Activated CD8-positive, alpha-beta memory T cell treated with anti-CD3 and anti-CD28 coated beads for 1 hour (primary cell): ENCODE measurements at places on chromosomes 2 and 18.

DNA sequence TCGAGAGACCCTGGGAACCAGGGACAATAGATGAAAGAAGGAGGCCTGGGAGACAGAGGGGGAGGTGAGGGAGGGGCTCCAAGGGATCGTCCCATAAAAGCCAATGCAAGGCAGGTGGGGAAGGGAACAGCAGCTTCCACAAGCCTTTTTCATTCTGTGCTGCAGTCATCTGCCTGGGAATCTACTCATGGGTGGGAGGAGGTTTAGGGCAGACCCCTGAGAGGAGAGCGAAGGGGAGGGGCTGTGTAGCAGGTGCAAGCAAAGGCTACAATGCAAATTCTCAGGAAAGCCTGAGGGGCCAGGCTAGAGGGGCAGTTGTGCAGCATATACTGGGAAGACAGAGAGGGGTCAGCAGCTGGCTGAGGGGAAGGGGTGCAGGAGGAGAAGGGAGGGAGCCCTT is 135.4 kb downstream of the SETBP1 start:
- no peak for DNase-seq

DNA sequence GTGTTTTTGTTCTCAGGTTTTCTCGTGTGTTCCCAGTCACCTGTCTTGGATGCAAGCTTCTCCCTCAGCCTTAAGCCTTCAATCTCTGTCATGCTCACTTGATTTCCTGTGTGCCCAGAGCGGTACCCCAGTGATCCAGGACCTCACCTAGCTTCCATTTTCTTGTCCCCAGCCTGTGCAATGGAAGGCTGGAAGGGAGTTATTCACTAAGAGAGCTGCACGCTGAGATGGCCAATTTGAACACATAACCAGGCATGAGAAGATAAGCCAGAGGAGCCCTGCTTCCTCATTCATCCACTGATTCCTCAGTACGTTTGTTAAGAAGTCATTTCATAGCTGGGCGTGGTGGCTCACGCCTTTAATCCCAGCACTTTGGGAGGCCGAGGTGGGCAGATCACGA is 130.8 kb upstream of the SERPINE2 start:
- no peak for DNase-seq

DNA sequence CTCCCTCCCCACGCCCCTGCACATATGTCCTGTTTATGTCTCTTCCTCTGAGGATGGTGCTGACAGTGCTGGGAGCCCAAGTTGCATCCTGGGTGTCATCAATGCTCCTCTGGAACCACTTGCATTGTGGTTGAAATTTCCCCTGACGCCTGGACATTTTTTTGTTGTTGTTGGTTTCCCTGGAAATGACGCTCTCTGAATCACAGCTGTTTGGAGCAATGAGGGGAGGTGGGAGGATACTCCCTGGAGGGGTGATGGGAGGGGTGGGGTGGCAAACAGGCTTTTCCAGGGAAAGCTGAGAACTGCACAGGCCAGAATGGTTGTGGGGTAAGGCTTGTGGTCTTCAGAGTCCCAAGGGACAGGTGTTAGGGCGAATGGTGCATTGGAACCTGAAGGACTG is 29.6 kb downstream of the CELF4 start:
- no peak for DNase-seq

GRCh38 chr2:127649100-127649611 is 3.2 kb downstream of the GPR17 start:
- no peak for DNase-seq

DNA sequence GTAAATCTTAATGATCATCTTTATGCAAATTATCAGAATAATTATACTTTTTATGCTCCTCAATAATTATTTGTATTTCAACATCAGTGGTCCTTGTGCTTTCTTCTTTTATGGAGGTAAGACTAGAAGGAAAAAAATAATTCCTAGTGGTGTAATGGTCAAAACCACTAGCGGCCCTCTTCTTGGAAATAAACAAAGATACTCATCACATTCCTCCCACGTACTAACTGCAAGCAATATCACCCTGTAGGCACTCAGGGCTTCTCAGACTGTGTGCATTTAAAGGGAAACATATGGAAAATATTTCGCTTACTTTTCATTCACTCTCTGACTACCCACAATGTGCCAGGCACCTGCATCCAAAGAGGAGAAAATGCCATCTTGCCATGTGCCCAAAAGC is 263.7 kb downstream of the DOK6 start:
- no peak for DNase-seq

GRCh38 chr2:197182668-197183067 is 127.9 kb downstream of the ANKRD44 start:
- DNase-seq = no peak

GRCh38 chr2:236444187-236444586 is 125.4 kb upstream of the ACKR3 start:
- DNase-seq = no peak

DNA sequence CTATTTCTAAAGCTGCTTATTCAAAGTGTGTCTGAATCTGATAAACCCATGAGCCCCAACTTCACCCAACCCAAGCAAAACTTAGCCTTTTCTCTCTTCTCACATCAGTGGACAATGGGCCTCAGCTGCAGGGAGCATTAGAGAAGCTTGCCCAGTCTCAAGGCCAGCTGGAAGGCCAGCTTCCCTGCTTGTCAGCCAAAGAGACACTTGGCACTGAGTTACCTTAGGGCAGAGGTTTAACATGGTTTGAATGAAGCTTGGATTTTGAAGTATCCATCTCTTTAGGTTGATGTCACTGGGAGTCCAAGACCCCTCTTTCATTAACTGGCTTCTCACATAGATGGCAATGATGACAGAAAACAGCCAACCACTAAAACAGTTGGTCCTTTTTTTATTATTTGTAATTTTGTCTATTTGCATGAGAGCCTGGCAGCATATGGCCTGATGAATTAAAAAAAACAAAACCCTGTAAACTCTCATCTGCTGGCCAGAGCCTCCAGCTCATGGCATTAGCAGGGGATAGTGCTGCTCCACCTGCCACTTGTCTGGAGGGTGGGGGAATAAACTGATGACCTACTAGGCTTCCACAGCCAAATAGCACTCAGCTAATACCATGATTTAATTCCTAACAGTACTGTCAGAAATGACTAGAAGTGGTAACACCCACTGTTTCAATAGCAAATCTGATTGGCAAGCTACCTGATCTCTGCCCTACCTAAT is 137.0 kb downstream of the UBE2E3 start:
- no peak for DNase-seq

- DNase-seq = no peak
Measured at GRCh38 chr2:239227661-239228371, 173.0 kb downstream of the HDAC4 start.

- no peak for DNase-seq
Measured at GRCh38 chr2:16755442-16755841, 89.8 kb upstream of the CYRIA start.

- DNase-seq = no peak
Measured at GRCh38 chr18:63820694-63821093, 45.5 kb downstream of the SERPINB7 start.

DNA sequence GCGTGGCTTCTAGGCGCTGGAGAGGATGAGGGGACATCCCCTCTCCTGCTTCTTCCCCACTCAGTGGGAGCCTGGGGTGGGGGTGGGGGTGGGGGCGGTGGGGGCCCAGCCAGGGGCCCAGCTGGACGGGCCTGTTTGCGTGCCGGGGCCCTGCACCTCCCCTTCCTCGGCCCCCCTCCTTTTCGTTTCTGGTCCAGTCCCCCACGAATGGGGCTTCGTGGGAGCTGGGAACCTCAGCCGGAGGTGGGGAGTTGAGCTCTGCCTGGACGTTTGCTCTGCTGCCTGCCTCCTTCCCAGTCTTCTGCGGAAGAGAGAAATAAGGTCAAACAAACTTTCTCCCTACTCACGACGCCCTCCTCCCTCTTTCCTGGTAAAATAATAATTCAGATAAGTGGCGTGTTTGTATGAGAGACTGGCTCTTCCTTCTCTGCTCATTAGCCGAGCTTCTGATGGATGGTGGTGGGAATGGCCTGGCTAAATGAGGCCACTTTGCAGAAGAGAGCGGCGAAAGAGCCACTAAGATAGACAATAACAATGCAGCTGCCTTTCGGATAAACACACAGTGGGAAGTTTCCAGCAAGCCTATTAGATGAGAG is 782 bp downstream of the MTA3 start:
- DNase-seq = no peak

DNA sequence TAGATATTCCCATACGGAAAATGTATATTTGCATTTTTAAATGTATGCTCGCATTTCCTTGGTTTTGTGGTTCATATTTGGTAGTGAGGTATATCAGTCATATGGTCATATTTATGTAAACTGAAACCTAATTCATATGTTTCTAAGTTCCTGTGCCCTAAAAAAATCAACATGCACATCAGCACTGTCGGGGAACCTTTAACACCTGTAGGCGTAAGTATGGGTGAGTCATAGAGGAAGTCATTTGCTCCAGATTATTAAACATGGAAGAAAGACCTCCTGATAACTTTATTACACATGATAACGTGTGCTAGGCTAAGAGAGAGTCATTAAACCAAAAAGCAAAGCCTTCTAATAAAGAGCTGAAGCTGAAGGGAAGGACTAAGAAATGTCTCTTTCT is 437.7 kb downstream of the NRXN1 start:
- no peak for DNase-seq

GRCh38 chr18:59617468-59617932 is 79.7 kb downstream of the CCBE1 start:
- no peak for DNase-seq

GRCh38 chr18:61459896-61460648 is 126.8 kb downstream of the CDH20 start:
- DNase-seq = no peak

DNA sequence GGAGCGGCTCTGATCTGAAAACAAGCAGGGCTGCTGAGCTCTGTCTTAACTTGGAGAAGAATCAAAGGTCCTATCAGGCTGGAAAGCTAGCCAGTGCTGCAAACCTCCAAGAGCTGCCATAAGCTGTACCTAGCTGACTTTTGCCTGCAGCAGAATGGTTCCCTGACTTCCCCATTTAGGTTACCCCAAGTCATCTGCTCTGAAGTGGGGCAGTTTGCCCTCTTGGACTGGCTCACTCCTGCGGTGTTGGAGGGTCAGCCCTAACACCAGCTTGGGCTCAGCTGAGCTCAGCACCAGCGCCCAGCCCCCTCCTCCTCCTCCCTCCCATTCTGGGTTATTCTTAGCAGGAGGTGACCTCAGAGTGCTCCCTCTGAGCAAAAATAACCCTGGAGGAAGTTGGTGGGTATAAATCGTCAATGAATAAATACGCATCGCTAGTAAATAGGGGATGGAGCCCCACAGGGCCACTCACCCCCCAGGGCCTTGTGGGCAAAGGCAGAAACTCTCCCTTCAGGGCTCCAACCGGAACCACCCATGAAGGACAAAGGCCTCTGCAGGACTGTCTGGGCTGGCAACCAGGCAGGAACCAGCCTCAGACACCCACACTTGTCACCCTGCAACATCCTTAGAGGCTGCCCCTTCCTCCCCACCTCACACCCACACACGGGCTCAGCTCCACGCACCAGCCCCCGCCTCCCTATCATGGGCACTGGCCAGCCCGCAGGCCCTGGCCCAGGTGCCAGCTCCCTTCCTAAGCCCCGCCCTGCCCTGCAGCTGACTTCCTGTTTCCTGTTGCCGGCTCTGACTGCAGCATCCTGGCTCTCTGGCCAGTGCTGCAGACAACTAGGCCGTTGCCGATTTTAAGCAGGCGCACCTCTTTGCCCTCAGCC is 46.9 kb downstream of the DNMT3A start:
- DNase-seq = peak; percentile 56

DNA sequence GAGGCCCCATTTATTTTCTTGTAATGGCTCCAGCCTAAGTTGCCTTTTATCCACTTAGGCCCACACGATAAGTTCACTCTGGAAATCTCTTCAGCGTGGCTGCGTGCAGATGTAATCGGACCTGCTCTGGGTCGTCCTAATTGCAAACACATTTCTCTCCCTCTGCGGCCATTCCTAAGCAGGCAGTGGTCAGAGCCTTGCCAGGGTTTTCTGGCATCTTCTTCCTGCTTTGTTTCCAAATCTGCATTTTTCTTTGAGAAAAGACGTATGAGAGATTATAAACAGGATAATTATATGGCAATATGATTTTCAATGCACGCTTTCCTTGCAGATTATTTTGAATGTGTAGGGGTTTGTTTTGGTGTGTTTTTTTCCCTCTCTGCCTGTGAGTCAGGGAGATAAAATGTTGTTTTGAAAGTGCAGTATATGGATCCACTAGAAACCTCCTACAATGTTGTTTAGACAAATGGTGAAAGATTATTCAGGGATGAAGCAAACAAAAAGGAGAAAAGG is 239.4 kb upstream of the TANK start:
- no peak for DNase-seq
